ENCODE measurements at places on chromosomes 11 and 22.

- no peak for DNase-seq
Observed at GRCh38 chr11:32630844-32631243, 47.2 kb downstream of the EIF3M start.

- DNase-seq = no peak
Observed at GRCh38 chr22:22352371-22352999, 107.9 kb downstream of the VPREB1 start.

DNA sequence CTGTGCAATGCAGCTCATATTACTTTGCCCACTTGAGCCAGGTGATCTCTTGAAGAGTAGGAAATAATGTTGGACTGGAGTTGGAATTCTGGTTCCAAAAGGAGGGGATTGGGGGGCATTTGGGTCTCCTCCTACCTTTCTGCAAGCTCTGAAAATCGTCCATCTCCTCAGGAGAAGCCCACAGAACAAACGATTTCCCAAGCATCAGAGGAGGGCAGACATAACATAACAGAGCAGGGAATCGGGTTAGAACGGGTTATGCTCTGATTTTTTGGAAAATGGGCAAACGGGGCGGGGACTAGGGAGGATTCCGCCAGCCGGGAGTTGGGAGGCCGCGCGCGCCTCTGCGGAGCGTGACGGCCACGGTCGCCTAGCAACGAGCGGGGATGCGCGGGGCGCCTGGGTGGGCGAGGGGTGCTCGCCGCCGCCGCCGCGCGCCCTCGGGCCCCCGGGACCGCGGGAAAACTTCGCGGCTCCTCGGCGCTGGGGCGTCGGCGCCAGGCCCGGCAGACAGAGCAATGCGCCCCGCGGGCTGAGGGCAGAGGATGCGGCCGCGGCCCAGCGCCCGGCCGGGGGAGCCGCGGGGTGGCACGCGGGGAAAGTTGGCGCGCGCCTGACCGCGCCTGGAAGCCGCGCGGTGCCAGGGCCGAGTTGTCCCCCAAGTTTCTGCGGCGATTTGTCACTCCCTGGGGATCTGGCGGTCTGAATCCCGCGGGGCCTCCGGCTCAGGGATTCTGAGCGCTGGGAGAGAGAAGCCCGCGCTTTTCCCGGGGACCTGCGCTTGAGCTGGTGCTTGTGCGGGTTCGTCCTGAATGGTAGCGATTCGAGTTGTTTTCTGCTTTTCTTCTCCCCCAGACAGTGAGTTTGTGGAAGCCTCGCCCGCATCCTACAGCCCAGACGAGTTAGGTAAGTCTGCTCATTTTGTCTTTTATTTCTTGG is 27.8 kb upstream of the AMOTL1 start:
- no peak for DNase-seq

DNA sequence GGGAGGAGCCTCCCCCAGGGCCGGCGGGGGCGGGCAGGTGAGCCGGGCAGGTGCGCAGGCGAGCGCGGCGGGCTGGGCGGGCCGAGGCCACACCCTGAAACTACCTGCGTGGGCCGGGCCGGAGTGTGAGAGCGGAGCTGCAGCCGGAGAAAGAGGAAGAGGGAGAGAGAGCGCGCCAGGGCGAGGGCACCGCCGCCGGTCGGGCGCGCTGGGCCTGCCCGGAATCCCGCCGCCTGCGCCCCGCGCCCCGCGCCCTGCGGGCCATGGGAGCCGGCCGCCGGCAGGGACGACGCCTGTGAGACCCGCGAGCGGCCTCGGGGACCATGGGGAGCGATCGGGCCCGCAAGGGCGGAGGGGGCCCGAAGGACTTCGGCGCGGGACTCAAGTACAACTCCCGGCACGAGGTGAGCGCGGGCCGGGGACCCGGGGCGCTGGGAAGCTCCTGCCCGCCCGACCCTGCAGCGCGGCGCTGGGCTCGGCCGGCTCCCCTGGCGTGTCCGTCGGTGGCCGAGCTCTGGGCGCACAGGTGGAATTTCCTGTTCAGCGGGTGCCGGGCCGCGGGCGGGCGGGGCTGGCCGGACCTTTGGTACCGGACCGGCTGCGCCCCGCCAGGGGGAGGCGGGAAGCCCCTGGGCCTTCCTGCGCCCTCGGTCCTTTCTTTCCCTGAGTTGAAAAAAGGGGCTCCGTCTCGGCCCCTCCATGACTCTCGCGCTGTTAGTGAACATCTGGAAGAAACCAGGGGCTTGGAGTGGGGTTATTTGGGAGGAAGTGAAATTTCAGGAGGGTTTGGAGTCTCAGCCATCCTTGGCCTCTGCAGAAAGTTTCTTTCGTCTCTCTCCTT is at the start of gene ST14:
Gene ST14 (plus strand): TSS at position 126 of the 841 bp plus-strand sequence. CDS start 198 bp downstream, at position 324.
- no peak for DNase-seq

DNA sequence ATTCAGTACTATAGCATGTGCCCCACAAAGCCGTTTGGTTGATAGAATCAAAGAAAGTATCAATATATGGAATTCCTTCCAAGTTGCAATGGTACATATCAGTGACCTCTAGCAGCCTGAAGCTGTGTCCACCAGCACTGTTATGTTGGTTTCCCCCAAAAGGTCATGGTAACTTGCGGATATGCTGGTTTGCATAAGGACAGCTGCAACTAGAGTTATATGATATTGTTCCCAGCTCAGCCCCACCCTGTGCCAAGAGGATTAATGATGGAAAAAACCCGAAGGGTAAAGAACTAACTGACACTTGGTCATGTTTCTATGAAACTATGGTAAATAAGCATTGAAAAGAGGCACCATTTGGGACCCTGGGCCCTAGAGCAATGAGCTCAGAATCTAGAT is 93.5 kb downstream of the PDHX start:
- DNase-seq = no peak

Data from stimulated activated CD8-positive, alpha-beta memory T cell treated with anti-CD3 and anti-CD28 coated beads, Interleukin-12 subunit alpha, Interleukin-12 subunit beta, amount 100 ng/mL, for 1 hour (primary cell).